HFFc6 (cell line): ENCODE measurements at places on chromosomes 5 and 9.

- DNase-seq = no peak
Observed at GRCh38 chr9:136646827-136647711, 15.6 kb upstream of the EGFL7 start.

DNA sequence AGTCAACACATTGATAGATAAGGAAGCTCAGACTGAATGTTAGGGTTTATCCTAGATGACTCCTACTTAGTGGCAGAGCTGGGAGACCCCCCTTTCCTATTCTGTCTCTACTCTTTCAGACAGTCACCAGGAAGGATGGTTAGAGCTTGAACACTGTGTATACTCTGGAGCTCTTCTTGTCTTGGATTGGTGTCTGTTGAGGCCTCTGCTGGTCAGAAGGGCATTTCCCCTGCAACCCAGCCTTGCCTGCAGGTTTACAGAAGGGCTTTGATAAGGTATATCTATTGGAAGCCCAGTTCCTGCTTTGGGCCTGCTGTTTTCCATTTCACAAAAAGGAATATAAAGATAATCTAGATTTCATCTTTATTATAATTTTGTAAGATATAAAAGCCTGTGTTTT lies 71.8 kb downstream of the KDM4C start:
- DNase-seq = no peak

- peak; percentile 18 for DNase-seq
Observed at GRCh38 chr5:109823597-109823996, 133.9 kb downstream of the MAN2A1 start.

GRCh38 chr9:76403352-76403751 lies 9.1 kb upstream of the RFK start:
- peak; percentile 78 for DNase-seq

GRCh38 chr9:22446950-22447617 lies 460 bp downstream of the DMRTA1 start:
- DNase-seq = no peak

DNA sequence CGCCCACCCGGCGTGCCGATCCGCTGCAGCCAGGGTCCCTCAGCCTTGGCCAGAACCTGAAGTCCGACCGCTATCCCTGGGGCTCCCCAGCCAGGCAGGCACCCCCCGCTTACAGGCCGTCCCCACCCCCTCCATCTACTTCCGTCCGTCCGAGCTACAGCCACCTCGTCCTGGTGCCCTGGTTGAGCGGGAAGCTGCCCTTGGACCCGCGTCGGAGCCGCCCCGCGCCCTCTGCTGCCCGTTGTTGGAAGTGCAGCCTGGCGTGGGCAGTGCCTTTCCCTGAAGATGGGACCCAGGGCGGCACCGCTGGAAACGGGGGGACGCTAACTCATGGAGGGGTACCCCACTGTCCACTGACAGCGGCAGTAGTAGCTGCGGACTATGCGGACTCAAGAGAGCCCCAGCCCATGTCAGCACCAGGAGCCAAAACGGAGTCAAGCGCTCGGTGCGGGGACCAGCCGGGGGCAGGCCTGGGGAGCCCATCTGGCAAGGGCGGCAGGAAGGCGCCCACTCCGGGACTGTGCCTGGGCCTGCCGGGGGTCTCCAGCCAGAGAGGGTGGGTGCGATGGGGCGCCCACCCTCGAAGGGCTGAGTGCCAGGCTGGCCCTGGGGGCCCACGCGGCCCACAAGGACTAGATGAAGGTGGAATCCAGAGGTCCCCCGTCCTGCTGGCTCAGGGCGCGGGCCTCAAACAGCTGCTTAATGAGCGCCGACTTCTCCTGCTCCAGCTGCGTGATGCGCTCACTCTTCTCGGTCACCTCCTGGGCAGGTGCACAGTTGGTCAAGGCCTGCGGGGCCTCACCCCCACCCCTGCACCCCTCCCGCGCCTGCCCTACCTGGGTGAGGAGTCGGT lies 6.1 kb downstream of the SAPCD2 start:
- no peak for DNase-seq

- DNase-seq = no peak
Observed at GRCh38 chr9:708182-708550, 133.3 kb upstream of the DMRT1 start.

DNA sequence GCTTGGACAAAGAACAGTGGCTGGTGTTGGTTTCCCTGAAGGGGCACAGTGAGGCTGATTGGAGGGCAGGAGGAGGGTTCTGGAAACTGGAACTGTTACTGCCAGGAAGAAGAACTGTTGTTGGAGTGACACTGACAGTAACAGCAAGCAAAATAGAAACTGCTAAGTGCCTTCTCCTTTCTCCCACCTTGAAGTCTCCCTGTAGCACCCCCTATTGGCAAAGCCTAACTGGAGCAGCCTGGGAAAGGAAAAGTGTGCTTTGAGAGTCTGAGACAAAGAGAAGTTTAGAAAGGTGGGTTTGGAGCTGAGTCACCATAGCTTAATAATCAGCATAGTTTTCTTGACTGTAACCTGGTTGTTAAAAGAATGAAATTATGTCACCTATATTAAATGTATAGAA lies 2.5 kb upstream of the TMEM174 start:
- peak; percentile 25 for DNase-seq

- no peak for DNase-seq
Observed at GRCh38 chr5:2149195-2149539, 266.4 kb upstream of the IRX4 start.

GRCh38 chr5:37999593-37999992 lies 159.8 kb upstream of the GDNF start:
- no peak for DNase-seq

- peak; percentile 24 for DNase-seq
Observed at GRCh38 chr9:137276473-137277328, 825 bp upstream of the TOR4A start.

DNA sequence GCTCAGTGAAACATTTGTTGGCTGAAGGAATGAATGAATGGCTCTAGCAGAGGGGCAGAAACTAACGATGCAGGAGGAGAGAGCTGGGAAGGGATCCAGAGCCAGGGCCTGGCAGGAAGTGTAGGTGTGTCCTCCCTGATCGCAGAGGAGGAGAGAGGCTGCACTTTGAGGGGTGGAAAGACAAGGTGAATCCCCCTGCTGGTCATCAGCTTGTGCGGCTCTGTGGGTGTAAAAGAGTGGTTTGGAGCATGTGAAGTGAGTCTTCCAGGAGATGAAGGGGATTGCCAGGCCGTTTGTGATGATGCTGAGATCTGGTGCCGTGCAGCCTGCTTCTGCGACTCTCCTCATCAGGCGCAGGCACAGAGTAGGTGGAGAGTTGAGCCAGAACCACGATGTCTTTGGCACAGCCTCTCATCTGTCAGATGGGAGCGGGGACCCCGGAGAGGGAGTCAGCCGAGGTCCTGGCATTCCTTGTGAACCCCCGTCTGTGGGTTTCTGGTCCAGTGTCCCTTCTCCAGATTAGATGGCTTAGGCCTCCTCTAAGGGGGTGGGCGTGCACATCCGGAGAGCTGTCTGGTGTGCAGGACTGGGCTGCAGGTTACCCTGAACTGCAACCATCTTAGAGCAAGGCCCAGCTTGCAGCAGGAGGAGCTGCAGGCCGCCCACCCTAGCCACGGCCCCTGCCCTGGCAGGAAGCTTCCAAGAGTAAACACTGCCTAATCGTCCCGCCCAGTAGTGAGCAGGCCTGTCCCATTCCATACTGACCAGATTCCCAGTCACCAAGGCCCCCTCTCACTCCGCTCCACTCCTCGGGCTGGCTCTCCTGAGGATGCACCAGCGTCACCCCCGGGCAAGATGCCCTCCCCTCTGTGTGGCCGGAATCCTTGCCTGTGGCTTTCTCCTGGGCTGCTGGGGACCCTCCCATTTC lies at the start of gene ADAMTS13:
ADAMTS13 (plus strand) TSS at position 753 of the 928 bp plus-strand sequence; CDS start at position 830, 77 bp downstream.
- DNase-seq = no peak

- no peak for DNase-seq
Observed at GRCh38 chr5:137372016-137372772, 126.9 kb downstream of the SPOCK1 start.

DNA sequence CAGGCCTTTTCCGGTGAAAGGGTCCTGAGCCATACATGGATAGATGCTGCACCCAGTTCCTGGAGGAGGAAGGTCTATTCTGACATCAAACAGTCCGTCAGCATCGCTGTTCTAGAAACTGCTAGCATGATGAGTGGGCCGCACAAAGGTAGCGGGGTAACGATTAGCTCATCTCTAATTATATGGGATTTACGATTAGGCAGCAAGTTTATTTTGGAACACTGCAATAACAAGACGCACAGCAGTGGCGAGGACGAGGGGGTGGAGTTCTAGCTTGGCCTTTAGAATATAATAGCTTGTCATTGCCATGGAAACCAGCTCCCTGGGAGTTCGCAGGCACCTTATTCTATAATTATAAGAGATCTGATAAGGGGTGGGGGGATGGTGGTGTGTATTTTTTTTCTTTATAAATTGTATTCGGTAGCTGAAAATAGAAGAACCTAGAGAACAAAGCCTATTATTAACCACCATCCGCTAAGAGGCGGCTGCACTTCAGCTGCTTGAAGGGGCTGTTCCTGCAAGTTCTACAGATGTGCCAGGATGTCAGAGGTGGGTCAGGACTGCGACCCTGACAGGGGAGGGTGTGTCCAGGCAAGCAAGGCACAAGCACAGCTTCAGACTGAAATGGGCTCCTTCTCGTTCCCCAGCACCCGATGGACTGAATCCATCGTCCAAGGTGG lies 311.0 kb downstream of the AGTPBP1 start:
- DNase-seq = no peak

GRCh38 chr5:78823196-78823595 lies 161.9 kb downstream of the ARSB start:
- no peak for DNase-seq

- peak; percentile 6 for DNase-seq
Observed at GRCh38 chr5:169009123-169009522, 291.8 kb downstream of the SLIT3 start.

- no peak for DNase-seq
Observed at GRCh38 chr9:11871852-11872251, 821.3 kb upstream of the TYRP1 start.

DNA sequence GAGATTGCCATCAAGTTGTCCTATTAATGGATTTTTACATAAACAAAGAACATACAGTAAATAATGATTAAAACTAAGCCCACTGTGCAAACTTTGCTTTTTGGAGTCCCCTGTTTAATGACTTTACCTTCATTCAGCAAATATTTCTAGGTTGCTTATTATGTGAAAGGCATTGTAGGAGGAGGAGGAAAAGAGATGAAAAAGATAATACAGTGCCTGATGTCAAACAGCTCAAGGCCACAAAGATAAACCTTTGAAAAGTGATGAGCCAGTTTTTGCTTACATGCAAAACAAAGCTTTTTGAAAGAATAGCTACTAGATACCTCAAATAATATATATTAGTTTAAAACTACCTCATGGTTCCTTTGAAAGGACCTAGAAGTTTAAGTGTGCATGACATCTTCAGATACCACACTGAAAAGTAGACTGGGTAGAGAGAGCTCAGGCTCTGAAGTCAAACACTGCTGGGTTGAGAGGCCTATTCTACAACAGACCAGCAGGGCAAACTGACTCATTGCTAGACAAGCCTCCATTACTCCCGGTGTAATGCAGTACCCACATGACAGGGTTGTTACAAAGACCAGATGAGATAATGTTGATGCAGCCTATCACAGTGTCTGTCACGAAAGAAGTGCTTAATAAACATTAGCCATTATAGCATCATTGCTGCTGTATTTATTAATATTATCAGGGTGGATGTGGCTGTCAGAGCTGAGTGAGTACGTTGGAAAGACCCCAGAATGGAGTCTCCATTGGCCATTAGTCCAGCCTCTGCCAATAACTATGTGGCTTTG lies 11.8 kb downstream of the DEPDC1B start:
- peak; percentile 55 for DNase-seq

DNA sequence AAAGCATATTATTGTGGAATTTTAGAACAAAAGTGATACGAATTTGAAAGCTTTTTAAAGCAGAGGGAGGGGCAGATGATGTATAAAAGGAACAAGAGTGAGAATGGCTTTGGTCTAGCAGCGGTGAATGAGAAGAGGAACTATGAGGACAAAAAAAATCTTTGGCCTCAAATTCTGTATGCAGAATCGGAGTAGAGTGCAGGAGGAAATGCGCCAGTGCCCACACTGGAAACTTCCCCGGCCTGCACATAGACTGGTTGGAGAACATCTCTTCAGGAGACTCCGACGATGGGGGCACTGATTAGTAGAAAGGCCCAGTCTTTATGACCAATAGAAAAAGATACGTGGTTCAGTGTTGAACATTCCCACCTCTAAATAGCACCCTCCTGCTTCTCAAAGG lies 51.3 kb downstream of the SLC46A2 start:
- no peak for DNase-seq

DNA sequence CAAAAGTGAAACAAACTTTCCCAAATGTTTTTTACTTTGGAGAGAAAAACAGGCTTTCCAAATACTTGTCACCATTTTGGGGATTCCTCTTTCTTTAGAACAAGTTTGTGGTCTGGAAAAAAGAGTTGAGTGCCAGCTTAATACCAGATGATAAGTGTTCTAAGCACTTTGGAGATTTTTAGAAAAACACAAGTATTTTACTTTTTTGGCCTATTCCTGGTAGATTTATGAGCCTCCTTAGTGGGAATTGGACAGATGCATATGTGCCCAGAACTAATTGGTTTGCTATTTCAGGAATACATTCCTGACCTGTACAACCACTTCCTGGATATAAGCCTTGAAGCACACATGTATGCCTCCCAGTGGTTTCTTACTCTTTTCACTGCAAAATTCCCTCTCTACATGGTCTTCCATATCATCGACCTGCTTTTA lies 40.5 kb downstream of the GPR21 start:
- peak; percentile 71 for DNase-seq
